ENCODE measurements at places on chromosomes 4 and X. TPM values are rescaled to one million over a fixed set of nuclear protein-coding genes. Genes with fewer than 3 reads are reported as not detected.

GABRG1 gene
- not detected for total RNA-seq

DNA sequence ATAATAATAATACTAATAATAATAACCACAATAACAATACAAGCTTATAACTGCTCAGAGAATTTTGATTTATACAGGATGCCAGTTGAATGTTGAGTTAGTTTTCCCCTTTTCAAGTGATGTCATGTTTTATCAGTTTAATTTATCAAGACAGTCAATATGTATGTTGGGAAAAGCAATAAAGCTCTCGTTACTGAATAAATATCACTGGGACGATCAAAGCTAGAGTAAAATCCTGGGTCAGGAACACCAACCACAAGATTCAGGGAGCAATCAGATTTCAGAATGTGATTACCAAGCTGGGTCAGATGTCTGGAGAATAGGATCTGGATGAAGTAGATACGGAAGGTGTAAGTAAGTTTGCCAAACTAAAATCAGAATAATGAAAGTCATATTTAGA lies 179.6 kb downstream of the GRID2 start:
- H3K36me3 ChIP-seq, result no peaks in the 10 kb centered on the region
- H3K4me1 ChIP-seq, result no peaks in the 10 kb centered on the region

DNA sequence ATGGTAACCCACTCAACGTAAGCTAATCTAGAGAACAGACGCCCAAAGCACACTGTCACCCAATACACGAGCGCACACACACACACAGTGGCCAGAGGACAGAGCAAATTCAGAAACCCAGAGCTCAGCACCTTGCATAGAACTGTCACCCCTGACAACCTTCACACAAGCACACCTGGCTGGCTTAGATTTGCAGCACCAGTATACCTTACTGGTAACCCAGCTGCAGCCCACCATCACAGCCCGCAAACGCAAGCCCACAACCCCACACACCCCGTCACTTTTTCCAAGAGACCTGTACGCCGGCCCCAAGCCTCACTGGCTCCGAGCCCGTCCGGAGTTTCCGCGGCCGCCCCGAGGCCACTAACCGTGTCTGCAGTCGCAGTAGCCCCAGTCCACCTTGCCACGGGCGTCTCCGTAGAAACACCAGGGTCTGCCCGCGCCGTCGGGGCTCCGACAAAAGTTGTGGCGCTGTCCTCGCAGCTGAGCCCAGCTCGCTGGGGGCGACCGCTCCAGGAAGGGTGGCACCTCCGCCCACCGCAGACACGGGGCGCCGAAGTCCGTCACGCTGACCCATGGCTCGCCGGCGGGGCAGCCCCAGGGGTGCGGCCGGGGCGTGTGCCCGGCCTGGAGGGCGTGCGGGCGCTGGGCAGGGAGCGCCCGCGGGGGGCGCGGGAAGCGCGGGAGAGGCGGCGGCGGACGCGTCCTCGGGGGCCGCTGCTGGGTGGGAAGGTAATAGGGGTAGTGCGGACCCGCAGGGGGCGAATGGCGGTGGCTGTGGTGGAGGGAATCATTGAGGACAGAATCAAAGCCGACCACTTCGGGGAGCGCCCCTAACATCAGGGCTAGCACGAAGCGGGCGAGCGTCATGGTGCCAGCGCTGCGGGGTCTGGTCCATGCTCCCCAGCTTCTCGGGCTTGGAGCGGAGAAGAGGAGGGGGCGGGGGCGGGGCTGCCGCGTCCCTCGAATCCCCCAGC lies 664 bp downstream of the PRSS12 start:
- no peaks in the 10 kb centered on the region for H3K27me3 ChIP-seq
- H3K36me3 ChIP-seq, result no peaks in the 10 kb centered on the region
- H3K4me1 ChIP-seq, result peaks cover 14% of the 10 kb centered on the region
- H3K27ac ChIP-seq, result peak overlapping the region; percentile 79
- peak overlapping the region; percentile 44 for H3K4me3 ChIP-seq

DNA sequence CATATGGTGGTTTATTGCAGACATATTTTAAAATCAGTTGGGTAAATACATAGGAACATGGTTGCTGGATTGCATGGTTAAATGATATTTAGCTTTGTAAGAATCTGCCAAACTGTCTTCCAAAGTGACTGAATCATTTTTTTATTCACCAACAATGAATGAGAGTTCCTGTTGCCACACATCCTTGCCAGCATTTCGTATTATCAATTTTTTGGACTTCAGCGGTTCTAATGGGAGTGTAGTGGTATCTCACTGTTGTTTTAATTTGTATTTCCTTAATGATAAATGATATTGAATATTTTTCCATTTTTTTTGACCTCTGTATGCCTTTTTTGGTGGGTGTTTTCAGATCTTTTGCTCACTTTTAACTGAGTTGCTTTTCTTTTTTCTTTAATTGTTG lies 1.4 kb upstream of the MTHFD2L start:
- H3K27me3 ChIP-seq, result no peaks in the 10 kb centered on the region
- no peak for DNase-seq
- H3K4me3 ChIP-seq, result no peak overlapping the region
- H3K27ac ChIP-seq, result no peak overlapping the region

DNA sequence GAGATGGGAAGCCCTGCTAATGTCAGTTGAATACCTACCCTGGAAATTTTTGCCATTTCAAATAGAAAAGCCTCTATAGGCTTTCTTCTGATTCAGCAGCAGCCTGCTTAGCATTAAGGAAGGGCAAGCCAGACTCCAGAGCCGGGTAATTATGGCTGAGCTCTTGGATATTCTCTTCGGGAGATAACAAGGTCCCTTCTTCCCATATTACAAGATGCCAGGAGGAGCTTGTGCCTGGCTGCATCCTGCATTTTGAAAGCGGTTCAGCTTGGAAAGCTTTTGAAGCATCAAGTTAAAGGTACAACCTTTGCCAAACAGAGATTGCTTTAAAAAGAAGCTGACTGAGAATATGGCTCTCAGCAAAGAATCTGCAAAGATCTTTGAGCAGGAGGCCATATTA lies 399.6 kb upstream of the RPS6KA3 start:
- no peak for DNase-seq
- H3K36me3 ChIP-seq, result no peaks in the 10 kb centered on the region
- H3K4me3 ChIP-seq, result no peak overlapping the region
- H3K27ac ChIP-seq, result no peak overlapping the region

DNA sequence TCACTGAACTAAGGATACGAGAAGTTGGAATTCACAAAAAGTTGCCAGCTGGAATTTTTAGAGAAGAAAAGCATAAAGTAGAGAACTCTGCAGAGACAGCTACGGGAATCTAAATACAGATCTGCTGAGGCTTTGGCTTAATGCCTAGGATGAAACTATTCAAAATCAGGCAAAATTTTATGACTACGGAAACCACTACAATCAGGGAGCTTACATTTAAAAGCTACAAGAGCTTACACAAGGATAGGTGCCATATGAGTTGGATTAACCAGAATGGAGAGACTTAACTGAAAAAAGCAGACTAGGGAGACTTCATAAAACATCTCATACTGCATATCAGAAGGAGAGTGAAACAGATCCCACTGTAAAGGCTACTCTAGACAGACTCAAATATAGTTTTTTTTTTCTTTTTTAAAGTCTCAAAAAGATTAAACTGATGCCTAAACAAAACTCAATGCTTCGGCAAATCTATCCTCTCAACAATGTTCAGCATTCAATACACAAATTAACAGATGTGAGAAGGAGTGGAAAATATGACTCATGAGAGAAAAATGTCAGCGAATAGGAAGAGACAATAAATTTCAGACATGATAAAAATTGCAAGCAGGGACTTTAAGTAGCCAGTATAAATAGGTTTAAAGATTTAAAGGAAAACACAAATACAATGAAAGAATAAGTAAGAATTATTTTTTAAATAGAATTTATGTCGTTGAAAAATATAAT lies 586.1 kb downstream of the FSTL5 start:
- H3K27me3 ChIP-seq, result no peaks in the 10 kb centered on the region
- H3K27ac ChIP-seq, result no peak overlapping the region
- H3K36me3 ChIP-seq, result no peaks in the 10 kb centered on the region
- H3K4me1 ChIP-seq, result no peaks in the 10 kb centered on the region
- DNase-seq, result no peak
- H3K4me3 ChIP-seq, result no peak overlapping the region

DNA sequence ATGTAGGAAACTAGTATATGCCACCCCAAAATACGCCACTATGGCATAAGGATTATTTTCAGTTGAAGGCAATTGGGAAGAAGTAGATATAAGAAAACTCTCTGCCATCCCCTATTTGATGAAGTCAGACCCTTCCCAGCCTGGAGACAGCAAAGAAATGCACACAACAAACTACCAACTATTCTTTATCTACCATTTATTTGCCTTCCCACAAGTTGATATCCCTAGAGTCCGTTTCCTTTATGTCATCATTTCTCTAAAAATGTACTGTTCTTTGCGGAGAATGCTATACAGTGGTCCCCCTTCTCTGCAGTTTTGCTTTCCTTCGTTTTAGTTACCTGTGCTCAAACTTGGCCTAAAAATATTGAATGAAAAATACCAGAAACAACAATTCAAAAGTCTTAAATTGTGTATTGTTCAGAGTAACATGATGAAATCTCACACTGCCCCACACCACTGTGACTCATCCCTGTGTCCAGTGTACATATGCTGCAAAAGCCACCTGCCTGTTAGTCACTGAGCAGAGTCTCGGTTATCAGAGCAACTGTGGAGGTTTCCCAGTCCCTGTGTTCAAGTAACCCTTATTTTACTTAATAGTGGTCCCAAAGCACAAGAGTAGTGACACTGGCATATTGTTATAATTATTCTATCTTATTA lies 152.3 kb downstream of the WDFY3 start:
- no peaks in the 10 kb centered on the region for H3K36me3 ChIP-seq
- no peaks in the 10 kb centered on the region for H3K27me3 ChIP-seq
- no peak for DNase-seq
- H3K27ac ChIP-seq, result no peak overlapping the region

DNA sequence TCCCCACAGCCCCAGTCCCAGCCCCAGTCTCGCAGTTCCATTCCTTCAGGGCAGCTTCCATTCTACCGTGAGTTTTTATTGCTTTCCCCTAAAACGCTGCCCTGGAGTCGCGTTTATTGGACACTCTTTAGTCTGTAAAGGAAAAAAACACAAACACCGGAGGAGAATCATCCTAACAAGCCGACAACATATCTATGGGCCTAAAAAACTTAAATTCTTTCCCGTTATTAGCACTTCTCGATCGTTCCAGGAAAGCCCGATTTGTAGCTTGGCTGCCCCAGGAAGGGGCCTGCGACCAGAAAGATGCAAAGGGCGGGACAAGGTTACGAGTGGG lies 178.5 kb downstream of the CBR4 start:
- H3K27me3 ChIP-seq, result no peaks in the 10 kb centered on the region
- H3K27ac ChIP-seq, result peak overlapping the region; percentile 92
- H3K4me1 ChIP-seq, result peaks cover 40% of the 10 kb centered on the region
- no peak for DNase-seq

DNA sequence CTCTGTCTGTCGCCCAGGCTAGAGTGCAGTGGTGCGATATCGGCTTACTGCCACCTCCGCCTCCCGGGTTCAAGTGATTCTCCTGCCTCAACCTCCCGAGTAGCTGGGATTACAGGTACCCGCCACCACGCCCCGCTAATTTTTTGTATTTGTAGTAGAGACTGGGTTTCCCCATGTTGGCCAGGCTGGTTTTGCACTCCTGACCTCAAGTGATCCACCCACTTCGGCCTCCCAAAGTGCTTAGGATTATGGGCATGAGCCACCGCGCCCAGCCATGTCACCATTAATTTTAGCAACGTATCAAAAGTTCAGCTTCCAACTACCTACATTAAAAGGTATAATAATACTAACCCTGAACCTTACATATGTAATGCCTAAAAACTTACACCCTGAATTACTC lies 940 bp upstream of the UTP3 start:
- H3K36me3 ChIP-seq, result no peaks in the 10 kb centered on the region
- H3K4me1 ChIP-seq, result peaks cover 35% of the 10 kb centered on the region
- no peak for DNase-seq
- peak overlapping the region; percentile 82 for H3K27ac ChIP-seq

- peaks cover 4% of the 10 kb centered on the region for H3K4me1 ChIP-seq
- no peak overlapping the region for H3K4me3 ChIP-seq
These were observed 95.0 kb downstream of the GEMIN8 start for GRCh38 chrX:13934731-13935130.

- no peaks in the 10 kb centered on the region for H3K27me3 ChIP-seq
- H3K4me1 ChIP-seq, result peaks cover 4% of the 10 kb centered on the region
- H3K36me3 ChIP-seq, result no peaks in the 10 kb centered on the region
- no peak for DNase-seq
These were observed 405 bp downstream of the CENPE start for GRCh38 chr4:103197765-103198110.

RGN gene
- 4.7 TPM for total RNA-seq

FMR1NB gene
- total RNA-seq, result not detected

RASSF6 gene
- total RNA-seq, result 16.9 TPM

DNA sequence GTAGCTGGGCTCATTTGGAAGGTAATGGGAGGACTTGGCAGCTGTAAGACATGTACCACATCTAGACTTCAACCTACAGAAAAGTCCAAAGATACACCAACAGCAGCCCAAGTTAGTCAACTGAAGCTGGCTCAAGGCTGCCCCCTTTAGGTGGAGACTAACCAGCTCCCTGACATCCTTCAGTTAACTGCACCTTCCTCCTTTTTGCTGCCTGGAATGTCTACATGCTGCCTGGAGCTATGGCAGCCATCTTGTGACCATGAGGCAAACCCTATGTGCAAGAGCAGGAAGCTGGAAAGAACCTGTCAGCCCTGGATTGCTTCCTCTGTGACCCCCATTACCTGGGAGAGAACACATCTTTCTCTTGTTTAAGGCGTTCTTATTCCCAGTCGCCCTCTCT lies 25.8 kb downstream of the ARSD start:
- H3K4me3 ChIP-seq, result no peak overlapping the region
- H3K36me3 ChIP-seq, result no peaks in the 10 kb centered on the region
- H3K4me1 ChIP-seq, result peaks cover 3% of the 10 kb centered on the region
- no peak for DNase-seq
- H3K27ac ChIP-seq, result no peak overlapping the region

DNA sequence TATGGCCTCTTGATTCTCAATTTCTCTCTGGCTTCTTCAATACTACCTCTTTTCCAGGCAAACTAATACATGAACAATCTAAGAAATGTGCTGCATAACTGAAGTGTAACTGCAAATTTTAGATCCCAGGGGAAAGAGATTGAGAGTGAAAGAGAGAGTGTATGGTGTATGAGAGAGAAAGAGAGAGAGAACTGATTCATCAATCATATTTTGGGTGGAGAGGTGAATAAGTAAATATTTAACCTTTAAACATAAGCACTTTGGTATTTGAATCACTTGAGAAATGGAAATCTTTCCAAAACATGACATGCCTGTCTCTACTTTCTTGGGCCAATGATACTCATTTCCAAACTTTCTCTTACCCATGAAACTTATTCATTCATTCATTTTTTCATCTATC lies 147.2 kb upstream of the DIPK2B start:
- H3K4me3 ChIP-seq, result no peak overlapping the region
- no peaks in the 10 kb centered on the region for H3K27me3 ChIP-seq
- H3K4me1 ChIP-seq, result no peaks in the 10 kb centered on the region
- H3K27ac ChIP-seq, result no peak overlapping the region

- no peak for DNase-seq
- H3K36me3 ChIP-seq, result no peaks in the 10 kb centered on the region
- no peak overlapping the region for H3K27ac ChIP-seq
- H3K27me3 ChIP-seq, result no peaks in the 10 kb centered on the region
- peaks cover 29% of the 10 kb centered on the region for H3K4me1 ChIP-seq
- H3K4me3 ChIP-seq, result no peak overlapping the region
These were observed 167.1 kb downstream of the MAML3 start for GRCh38 chr4:139986689-139987501.

Data from vagina (tissue), 2 donors.